ENCODE measurements at places on chromosomes 1 and 21.

DNA sequence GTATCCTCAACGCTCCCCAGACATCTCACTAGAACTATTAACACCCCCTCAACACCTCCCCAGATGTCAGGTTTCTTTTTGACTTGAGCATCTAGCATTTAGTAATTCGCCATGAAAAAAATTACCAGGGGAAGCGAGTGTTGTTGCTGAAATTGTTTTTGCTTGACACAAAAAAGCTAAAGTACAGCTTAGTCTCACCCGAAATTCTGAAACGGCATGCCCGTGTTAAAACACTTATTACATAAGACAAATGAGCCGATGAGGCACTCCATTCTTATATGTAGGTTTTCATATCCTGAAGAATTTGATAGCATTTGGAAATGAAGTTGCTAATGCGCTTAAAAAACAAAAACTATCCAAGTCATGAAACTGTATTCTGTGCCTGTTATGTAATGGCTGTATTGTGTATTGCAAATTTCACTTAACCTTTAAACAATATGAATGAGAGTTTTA is 1.3 kb upstream of the NRIP1 start:
- DNase-seq: no peak

DNA sequence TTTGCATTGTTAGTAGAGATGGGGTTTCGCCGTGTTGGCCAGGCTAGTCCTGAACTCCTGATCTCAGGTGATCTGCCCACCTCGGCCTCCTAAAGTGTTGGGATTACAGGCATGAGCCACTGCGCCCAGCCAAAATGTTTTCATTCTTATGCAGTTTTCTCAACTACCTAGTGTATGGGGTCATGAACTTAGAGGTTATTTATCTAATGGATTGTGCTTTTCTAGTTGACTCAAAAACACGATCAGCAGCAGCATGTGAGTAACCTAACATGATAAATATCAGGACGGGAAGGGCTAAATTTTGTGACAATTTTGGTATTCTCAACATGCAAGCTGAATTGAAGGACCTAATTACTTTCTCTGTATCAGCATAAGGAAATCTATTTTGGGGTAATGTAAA is 9.2 kb upstream of the CD84 start:
- DNase-seq: no peak

DNA sequence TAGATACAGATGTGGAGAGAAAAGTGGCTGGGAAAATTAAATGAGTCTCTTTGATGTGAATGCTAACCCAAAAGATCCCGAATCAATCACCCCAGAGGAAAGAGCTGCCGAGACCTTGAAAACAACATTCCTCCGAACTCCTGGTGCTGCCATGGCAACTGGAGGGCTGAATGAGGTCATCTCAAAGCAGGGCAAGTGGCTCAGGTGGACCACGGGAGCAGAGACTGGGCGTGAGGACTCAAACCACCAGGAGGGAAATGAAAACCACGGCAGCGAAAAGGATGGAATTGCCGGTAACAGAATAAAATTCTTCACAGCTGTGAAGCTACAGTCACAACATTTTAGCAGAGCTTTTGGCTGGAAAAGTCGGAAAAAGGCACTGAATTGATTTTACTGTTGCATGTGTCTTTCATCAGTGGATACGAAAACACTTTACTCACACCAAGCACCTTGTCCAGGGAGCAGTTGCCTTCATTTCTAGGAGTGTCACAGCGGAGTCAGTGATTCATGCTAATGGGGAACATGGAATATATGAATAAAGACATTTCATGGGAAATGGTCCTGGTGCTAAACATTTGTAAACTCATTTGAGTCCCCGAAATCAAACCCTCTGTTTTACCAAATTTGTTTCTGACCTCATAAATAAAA is 23.2 kb upstream of the BECN2 start:
- DNase-seq: no peak

DNA sequence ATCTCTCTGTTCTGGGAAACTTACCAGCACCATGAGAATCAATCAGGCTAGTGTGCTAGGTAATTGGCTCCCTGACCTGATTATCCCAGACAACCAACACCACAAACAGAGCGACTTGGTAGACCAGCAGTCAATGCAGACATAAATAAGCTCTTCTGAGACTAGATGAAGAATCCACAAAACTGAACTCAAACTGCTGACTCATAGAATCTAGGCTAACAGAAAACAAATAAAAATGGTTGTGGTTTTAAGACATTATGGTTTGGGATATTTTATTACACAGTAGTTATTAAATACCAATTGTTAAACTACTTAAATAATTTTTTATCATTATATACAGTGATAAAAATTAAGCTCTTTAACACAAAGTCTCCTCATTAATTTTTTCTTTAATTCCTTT is 535.7 kb downstream of the COL11A1 start:
- DNase-seq: no peak

DNA sequence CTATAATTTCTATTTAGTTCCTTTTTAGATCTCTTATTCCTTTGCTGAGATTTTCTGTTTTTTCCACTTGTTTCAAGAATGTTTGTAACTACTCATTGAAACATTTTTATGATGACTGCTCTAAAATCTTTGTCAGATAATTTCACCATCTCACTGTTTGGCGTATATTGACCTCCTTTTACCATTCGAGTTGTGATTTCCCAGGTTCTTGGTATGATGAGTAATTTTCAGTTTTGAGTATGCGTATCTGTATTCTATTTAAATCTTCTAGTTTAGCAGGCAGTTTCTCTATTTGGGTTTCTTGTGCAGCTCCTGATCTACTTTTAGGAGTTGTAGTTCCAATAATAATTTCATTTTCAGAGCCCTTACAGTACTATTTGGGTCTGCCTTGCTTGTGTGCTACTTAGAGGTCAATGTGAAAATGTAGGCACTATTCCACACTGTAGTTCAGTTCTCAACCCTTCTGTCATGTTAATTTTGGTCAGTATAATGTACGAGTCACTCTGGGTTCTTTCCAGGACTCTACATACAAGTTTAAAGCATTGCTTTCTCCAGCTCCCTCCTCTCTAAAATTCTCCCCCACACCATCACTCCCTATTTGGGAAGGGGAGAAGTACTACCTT is 115.5 kb downstream of the ACBD6 start:
- DNase-seq: no peak

- no peak for DNase-seq
Measured at GRCh38 chr1:95916616-95917015, 682.6 kb downstream of the RWDD3 start.

- no peak for DNase-seq
Measured at GRCh38 chr1:15299806-15300205, 52.8 kb downstream of the FHAD1 start.

DNA sequence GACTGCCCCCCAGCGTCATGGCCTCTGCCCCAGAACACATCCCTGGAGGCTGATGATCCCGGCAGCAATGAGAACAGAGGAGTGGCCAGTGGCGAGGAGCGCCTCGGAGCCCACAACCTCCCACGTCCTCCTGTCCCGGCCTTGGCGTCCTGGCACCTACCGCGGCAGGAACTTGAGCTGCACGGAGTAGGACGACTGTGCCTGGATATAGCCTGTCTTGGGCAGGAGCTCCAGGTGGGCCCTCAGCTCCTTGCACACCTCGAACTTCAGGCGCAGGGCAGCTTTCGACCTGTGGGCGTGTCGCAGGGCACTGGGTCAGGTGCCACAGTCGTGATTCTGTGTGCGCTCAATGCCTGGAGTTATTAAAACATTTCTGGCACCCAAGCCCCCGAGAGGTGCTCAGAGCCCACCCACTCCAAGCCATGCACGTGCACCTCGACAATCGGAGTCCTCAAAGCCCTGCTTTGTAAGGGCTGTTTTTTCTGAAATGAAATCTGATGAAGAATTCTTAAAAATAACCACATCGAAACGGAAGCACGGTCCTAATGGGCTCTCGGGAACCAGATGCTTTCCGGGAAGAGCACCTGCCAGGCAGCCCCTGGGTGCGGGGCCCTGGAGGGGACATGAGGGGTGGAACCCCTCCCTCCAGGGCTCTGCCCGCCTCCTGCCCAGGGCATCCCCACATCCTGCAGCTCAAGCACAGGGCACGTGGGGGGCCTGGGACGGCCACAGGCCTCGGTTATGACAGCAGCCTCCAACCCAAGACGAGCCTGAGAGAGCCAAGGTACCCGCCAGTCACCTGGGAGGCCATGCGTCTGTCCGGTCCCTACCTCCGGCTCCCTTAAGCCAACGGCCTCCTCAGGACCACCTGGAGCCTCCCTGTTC is 23.0 kb upstream of the TMEM52 start:
- DNase-seq: no peak

- no peak for DNase-seq
Measured at GRCh38 chr1:26581287-26581651, 51.7 kb downstream of the RPS6KA1 start.

DNA sequence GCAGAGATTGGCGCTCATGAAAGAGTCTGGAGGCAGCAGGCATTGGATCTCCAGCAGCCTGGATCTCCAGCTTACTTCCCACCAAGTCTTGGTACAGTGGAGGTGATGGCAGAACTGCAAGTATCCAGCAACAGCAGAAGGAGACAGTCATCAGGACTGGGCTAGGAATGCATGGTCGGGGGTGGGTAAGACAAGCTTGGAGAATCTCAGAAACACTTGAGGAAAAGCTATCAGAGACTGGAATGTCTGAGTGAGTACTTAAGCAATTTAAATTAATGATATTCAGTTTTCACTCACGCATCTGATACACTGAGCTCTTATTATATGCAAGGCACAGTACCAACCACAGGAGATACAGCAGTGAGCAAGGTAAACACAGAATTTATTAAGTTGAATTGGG is 9.8 kb downstream of the TMEM35B start:
- DNase-seq: no peak

Measured in activated CD8-positive, alpha-beta memory T cell treated with anti-CD3 and anti-CD28 coated beads, Interleukin-2, amount 10 ng/mL, durations not matched to agents 7 days and 5 days (primary cell).